Activated T-cell treated with anti-CD3 and anti-CD28 coated beads, Interleukin-2, amount 50 U/mL, for 72 hours (primary cell): ENCODE measurements at places on chromosomes 5 and 9. TPM values are rescaled to one million over a fixed set of nuclear protein-coding genes. Genes with fewer than 3 reads are reported as not detected.

PCSK1 gene
- not detected for total RNA-seq

- no peaks in the 10 kb centered on the region for H3K36me3 ChIP-seq
- H3K4me3 ChIP-seq: peak overlapping the region; percentile 80
- peaks cover 37% of the 10 kb centered on the region for H3K27me3 ChIP-seq
- peaks cover 19% of the 10 kb centered on the region for H3K4me1 ChIP-seq
- DNase-seq: no peak
- H3K27ac ChIP-seq: no peak overlapping the region
Observed at GRCh38 chr5:172455087-172455381, 709 bp upstream of the SH3PXD2B start.

DNA sequence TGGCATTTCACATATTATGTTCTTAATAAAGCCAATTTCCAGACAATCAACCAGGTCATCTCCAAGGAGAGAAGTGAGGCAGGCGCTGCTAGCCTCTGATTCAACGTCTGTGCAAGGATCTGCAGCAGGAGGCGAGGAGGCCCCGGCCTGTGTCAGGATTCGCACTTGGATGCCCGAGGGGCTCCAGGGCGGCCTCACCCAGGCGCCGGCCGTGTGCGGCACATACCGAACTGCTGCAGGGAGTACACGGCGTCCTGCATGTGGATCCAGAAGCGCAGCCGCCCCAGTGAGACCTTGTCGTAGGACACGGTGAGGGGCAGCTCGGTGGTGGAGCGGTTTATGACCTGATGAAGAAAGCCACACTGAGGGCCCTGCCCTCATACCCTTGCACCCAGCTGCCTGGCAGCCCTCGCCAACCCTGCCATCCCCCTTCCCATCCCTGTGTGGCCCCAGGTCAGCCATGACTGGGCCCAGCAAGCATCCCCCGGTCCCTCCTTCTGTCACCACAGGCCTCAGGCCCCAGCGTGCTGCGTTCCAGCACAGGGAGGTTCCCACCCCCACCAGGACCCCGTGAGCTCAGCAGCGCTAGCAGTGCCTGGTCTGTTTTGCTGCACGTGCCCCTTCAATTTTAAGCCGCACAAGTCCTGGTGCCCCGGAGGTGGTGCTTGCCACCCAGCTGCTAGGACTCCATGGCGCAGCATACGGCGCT is 9.9 kb downstream of the CLPTM1L start:
- no peaks in the 10 kb centered on the region for H3K36me3 ChIP-seq
- no peak overlapping the region for H3K27ac ChIP-seq

CCDC171 gene
- total RNA-seq: 4.9 TPM

DNA sequence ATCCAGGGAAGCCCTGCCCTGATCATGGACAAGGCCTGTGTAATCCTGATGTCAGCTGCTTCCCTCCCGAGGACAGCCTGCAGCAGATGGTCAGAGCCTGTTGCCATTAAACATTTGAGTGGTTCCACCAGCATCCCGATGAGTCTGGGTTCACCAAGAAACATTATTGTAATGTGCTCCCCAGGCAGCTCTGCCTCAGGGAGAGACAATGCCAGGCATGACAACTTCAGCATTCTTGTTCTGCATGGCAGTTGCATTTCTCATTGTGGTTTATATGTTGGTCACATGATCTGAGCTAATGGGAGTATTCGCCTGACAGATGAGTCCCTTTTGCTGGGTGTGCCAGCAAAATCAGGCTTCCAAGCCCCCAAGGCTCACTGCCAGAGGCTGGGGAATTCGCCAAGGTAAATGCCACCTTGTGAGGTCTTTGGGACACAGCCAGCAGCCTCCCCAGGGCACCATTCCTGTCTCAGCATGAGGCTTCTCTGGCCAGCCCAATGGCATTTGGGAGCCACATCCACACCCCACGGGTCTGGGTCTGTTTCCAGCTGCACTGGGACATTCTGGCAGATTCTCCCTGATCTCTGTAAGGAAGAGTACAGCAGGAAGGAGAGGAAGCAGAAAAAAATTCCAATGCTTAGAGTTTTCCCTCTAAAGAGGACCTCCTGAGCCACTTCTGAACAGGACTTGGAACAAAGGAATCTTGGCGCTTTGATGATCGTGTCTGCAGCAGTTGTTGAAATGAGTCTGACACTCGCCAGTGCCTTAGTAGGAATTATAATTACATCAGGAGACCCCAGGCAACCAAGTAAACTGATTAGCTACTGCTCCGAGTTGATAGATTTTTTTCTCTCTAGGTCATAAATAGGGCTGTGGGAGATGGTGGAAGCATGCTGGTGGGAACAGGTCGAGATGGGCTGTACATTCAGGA is 18.7 kb downstream of the KCNIP1 start:
- no peak overlapping the region for H3K27ac ChIP-seq
- DNase-seq: no peak
- peaks cover 34% of the 10 kb centered on the region for H3K27me3 ChIP-seq
- no peak overlapping the region for H3K4me3 ChIP-seq
- H3K4me1 ChIP-seq: no peaks in the 10 kb centered on the region

EIF4E1B gene
- total RNA-seq: not detected

- H3K27me3 ChIP-seq: peaks cover 10% of the 10 kb centered on the region
- no peaks in the 10 kb centered on the region for H3K4me1 ChIP-seq
- no peak overlapping the region for H3K4me3 ChIP-seq
- no peaks in the 10 kb centered on the region for H3K36me3 ChIP-seq
- DNase-seq: no peak
Observed at GRCh38 chr9:136628268-136628667, 34.4 kb upstream of the EGFL7 start.

ARID3C gene
- total RNA-seq: 0.29 TPM

PRDM9 gene
- total RNA-seq: not detected

- H3K36me3 ChIP-seq: peaks cover 8% of the 10 kb centered on the region
- H3K4me1 ChIP-seq: no peaks in the 10 kb centered on the region
- DNase-seq: peak; percentile 32
- no peak overlapping the region for H3K27ac ChIP-seq
- peaks cover 9% of the 10 kb centered on the region for H3K27me3 ChIP-seq
Observed at GRCh38 chr5:6849316-6850105, 136.3 kb downstream of the TENT4A start.

PRLR gene
- 0.25 TPM for total RNA-seq

TAL2 gene
- not detected for total RNA-seq

DNA sequence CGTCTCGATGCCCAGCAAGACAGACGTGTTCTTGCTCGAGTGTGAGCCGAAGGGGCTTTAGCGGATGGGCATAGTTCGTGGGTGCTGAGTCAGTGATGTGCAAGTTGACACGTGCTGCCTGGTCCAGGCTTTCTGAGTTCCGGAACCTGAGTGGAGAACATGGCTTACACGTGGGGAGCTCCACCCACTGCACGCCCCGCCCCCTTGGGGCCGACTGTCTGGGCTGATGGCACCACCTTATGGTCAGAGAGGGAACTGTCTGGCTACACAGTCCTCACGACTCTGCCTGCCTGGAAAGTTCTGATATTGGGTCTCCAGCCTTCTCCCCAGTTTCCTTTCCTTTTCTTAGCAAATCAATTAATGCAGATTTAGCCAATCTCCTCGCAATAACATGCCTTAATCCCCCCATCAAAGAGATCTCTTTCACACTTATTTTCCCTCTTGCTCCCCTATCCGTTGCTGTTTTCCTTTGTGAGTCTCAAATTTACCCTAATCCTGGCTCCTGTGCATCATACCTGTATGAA is 3.8 kb upstream of the STC2 start:
- peaks cover 18% of the 10 kb centered on the region for H3K36me3 ChIP-seq
- peaks cover 48% of the 10 kb centered on the region for H3K27me3 ChIP-seq
